ENCODE measurements at places on chromosomes 2 and 18.
A peak's percentile ranks its signal among the peaks of the same experiment; 100 is the strongest.

DNA sequence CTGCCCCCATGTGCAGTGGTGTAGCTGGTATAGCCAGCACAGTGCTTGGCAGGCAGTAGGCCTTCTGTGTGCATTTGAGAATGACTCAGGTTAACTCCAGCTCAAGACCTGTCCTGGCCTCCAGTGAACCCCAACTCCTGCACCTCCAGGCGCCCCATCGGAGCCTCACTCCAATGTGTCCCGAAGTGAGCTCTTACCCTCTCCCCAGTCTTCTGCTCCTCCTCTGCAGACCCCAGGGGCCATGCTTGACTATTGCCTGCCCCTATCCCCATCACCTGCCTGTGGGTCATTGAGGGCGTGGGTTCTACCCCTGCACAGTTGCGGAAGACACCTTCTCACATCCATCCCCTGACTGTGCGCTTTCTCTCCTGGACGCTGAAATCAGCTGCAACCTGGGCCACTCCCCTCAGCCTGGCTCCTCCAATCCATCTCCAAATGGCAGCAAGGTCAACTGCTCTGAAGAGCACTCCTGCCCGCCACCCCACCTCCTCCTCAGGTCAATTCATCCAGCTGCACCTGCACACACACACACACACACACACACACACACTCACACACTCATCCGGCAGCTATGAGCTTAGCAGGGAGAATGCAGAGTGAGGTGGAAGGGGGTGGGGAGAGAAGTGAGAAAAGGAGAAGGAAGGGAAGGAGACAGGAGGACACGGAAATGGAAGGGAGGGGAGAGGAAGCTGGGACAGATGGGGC lies 130.3 kb upstream of the GLI2 start:
- no peak for DNase-seq

GRCh38 chr2:96810783-96811192 lies 5.3 kb upstream of the CNNM3 start:
- DNase-seq = no peak

- no peak for DNase-seq
Measured at GRCh38 chr2:134435936-134436335, 182.1 kb downstream of the MGAT5 start.

GRCh38 chr2:45850558-45850957 lies 199.1 kb downstream of the PRKCE start:
- no peak for DNase-seq

- DNase-seq = no peak
Measured at GRCh38 chr2:47641366-47641765, 141.6 kb upstream of the MSH6 start.

DNA sequence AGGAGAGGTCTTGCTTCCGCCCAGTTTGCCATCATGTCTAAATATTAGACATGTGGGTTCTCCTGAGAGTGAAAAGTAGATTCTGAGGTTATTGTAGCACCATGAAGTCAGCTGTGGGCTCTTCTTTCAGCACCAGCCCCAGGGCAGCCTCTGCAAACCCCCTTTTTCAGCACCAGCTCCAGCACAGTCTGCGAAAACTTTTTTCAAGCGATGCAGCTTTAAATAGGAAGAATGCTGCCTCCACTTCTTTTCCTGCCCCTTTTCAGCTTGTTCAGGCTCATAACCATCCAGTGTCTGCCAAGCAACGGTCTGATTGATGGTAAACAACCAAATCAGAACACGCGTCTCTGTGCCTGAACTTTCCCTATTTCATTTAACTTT lies at the start of gene COL5A2:
TSS of gene COL5A2 (minus strand) at position 192 of the 381 bp plus-strand sequence. CDS start at position 35, 157 bp downstream.
- no peak for DNase-seq

- DNase-seq = no peak
Measured at GRCh38 chr2:120934574-120935338, 199.1 kb downstream of the GLI2 start.

- DNase-seq = no peak
Measured at GRCh38 chr18:75683426-75683825, 255.9 kb upstream of the SMIM21 start.

DNA sequence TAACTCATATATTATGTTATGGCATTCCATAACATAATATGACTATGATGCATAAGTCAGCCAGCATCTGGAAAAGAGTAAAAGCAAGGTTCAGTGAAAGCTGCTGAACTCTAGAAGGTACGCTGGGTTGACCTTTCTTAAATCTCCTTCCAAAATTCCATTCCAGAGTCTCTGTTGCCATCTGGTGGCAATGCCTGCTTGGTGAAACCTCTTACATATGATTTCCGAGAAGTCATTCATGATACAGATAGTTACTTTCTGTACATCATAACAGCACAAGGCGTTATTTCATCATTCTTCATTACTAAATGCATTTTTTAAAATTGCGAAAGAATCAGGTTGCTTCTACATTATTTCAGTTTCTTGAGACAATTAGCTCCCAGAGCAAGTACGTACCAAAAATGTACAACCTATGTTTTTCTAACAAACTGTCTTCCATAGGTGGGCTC lies 7.0 kb upstream of the EPG5 start:
- peak; percentile 30 for DNase-seq

GRCh38 chr2:175323162-175323561 lies 141.7 kb upstream of the ATP5MC3 start:
- no peak for DNase-seq

GRCh38 chr18:27950648-27951228 lies 226.2 kb downstream of the CDH2 start:
- DNase-seq = no peak

DNA sequence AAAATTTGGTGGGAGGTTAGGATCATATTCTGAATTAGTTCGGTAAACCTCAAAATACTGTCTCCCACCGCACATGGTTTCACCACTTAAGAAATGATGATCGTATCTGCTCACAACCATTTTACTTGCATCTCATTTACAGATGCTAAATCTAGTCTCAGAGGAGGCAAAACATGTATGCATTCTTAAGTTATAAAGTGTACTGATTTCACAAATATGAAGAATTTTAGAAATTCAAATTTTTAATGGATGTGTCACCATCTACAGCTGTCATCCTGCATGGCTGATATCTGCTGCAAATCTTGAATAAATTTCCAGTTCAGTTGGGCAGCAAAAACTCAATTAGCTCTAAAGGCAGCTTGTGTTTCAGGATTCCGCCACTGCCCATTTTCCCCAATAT lies 243.3 kb upstream of the KCNJ3 start:
- DNase-seq = no peak

GRCh38 chr18:37124516-37124915 lies 295.6 kb downstream of the KIAA1328 start:
- no peak for DNase-seq

- no peak for DNase-seq
Measured at GRCh38 chr18:47817017-47817794, 113.3 kb downstream of the SMAD2 start.

- DNase-seq = no peak
Measured at GRCh38 chr2:218485986-218486667, 67.2 kb downstream of the VIL1 start.

DNA sequence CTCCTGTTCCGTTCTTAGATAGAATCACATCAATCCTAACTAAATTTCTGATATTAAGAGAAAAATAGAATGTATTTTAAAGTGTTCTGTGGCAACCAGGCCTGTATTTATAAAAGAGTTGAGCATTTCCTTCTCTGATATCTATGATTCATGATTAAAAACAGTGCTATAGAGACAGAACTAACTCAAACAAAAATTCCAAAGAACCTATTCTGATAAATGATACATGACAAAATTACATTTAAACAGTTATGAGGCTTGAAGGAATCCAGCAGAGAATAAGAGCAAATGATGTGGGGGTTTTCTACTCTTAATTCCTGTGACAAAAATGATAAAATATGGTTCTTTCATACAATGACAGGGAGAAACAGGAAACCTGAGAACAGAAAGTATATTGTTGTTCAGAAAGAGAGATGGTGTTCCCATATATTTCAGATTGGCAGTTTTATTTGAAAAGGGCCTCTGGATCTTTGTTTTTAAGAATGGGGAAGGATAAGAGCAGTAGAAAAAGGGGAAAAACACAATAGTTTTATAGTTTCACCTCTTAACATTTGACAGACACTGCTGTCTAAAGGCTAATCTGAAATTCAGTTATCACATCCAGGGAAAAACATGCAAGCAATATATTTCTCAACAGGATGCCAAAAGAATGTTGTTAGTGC lies 944.3 kb downstream of the LRP1B start:
- no peak for DNase-seq
